Bronchus fibroblast of lung (primary cell): ENCODE measurements at places on chromosomes 2 and 18. TPM values are rescaled to one million over a fixed set of nuclear protein-coding genes. Genes with fewer than 3 reads are reported as not detected.

Gene CCDC150
- 1.6 and 4.4 TPM in 2 replicates for total RNA-seq

Gene TUBA3E
- total RNA-seq, result not detected in 2 replicates

Gene ABCG8
- total RNA-seq, result not detected in 2 replicates

Gene INO80B
- total RNA-seq, result 15.5 and 21.4 TPM in 2 replicates

Gene EVA1A
- 28.4 and 28.7 TPM in 2 replicates for total RNA-seq

Gene AQP12A
- total RNA-seq, result not detected in 2 replicates

Gene RGPD3
- under 0.01 TPM in 1 of 2 replicates, not detected in the other for total RNA-seq

Gene TRABD2A
- 6.8 and 9.6 TPM in 2 replicates for total RNA-seq

Gene MAP4K4
- total RNA-seq, result 81.9 and 89.6 TPM in 2 replicates

Gene DSG4
- total RNA-seq, result not detected in 2 replicates

Gene DARS1
- 48.8 and 62.5 TPM in 2 replicates for total RNA-seq

Gene AFTPH
- total RNA-seq, result 9.4 and 9.8 TPM in 2 replicates
